ENCODE measurements at places on chromosomes 7 and 10.

DNA sequence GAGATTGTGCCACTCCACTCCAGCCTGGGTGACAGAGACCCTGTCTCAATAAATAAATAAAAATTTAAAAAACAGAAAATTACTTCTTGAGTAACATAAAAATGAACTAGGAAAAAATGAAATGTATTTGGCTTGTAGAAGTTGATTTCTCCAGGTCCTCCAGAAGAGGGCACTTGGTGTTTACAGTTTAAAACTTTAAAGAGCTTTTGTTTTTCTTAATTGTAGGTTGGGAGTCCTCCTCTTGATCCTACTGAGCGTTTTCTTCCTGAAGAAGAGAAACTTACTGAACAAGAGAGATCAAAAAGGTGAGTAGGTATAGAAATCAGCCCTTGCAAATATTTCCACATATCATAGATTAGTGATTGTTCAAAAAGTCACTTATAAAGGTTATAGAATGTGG lies 16.2 kb downstream of the KIFBP start:
- peak; percentile 51 for DNase-seq

- DNase-seq, result no peak
Measured at GRCh38 chr10:49333192-49333591, 34.2 kb downstream of the C10orf71 start.

GRCh38 chr10:55782181-55782580 lies 578.9 kb downstream of the ZWINT start:
- DNase-seq, result no peak

GRCh38 chr10:97759158-97759887 lies 12.5 kb downstream of the SFRP5 start:
- DNase-seq, result peak; percentile 56

DNA sequence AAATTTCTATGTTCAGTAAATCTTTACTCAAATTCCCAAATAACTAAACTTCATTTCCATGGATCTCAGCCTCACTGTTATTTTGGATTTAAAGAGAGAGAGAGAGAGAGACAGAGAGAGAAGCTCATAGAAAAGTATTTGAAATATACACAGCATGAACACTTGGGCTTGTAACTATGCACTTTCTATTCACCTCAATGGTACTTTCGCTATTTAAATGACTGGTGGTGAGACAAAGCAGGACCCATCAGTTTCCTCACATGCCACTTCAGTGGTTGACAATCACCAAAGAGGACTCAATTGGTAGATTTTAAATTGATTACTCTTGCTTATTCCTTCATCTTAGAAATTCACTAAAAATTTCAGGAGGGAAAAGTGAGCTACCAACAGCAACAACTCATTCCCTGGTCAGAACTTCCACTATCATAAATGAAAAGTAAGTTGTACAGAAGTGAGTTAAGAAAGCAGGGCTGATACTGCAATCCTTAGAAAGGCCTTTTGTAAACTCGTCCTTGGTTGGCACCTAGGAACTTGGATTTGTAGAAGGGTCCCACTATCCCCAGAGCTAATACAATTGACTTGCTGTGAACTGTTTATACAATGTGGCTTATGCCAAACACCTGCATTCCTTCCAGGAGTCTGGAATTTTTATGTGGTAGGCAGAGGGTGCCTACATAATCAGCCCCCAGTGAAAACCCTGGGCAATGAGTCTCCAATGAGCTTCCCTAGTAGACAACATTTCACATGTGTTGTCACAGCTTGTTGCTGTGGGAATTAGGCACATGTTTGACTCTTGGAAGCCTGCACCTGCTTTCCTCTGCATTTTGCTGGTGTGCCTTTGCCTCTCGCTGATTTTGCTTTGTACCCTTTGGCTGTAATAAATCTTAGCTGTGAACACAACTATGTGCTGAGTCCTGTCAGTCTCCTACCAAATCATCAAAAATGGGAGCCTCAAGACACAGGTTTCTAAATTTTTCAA lies 10.8 kb downstream of the ERLIN1 start:
- DNase-seq, result no peak

DNA sequence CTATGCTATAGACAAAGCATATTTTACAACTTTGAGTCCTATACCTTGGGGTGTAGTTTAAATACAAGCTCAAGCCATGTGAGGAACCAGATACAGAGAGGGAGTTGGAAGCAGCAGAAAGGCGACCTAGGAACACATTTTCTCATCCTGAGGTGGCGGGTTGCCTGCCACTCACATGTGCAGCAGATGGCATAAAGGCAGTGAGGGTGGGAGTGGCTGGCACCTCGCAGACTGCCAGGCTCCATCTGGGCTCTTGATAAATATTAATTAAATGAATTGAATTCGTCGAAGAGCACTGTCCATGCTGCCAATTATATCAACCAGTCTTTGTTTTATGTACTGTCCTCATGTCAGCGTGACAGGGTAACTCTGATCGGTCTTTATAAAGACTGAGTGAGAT lies 79.0 kb upstream of the SEMA3C start:
- DNase-seq, result no peak

DNA sequence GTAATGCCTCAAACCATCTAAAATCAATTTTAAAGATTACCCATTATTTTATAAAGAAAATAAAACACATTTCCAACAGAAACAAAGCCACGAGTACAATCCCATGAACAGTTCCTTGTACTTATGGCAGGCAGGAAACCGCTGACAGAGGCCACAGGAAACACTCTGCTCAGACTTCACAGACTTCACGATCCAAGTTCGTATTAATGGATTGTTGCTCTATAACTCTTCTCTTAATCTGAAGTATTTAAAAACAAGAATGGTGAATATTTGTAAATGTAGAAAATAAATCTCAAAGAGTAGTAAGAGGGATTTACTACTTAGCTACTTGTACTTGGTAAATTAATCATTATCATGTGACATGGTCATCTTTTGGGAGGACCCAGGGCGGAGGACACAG lies 78.3 kb downstream of the SNX10 start:
- DNase-seq, result no peak

GRCh38 chr10:504121-504611 lies 185.3 kb downstream of the DIP2C start:
- no peak for DNase-seq

DNA sequence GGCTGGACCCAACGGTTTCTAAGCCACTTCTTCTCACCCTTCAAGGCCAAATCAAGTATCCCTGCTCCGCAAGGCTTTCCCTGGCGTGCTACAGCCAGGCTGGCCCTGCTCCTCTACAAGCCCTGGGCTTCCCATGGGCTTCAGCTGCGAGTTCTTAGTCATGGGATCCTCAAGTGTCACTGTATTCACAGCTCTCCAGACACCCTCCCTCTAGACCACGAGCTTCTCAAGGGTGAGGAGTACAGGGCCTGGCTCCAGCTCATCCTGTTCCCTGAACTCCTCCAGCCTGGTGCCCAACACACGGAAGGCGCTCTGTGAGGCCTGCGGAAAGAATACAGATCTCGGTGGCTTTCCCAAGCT lies 38.8 kb downstream of the FAM53B start:
- DNase-seq, result no peak

- no peak for DNase-seq
Measured at GRCh38 chr7:128299109-128299607, 44.5 kb downstream of the RBM28 start.

- DNase-seq, result peak; percentile 95
Measured at GRCh38 chr7:98314469-98314868, 33.0 kb downstream of the BRI3 start.

- no peak for DNase-seq
Measured at GRCh38 chr10:103792547-103792946, 62.8 kb downstream of the SH3PXD2A start.

- DNase-seq, result no peak
Measured at GRCh38 chr10:121165276-121165675, 314.1 kb downstream of the WDR11 start.

- no peak for DNase-seq
Measured at GRCh38 chr10:86868353-86868752, 89.1 kb downstream of the MMRN2 start.

DNA sequence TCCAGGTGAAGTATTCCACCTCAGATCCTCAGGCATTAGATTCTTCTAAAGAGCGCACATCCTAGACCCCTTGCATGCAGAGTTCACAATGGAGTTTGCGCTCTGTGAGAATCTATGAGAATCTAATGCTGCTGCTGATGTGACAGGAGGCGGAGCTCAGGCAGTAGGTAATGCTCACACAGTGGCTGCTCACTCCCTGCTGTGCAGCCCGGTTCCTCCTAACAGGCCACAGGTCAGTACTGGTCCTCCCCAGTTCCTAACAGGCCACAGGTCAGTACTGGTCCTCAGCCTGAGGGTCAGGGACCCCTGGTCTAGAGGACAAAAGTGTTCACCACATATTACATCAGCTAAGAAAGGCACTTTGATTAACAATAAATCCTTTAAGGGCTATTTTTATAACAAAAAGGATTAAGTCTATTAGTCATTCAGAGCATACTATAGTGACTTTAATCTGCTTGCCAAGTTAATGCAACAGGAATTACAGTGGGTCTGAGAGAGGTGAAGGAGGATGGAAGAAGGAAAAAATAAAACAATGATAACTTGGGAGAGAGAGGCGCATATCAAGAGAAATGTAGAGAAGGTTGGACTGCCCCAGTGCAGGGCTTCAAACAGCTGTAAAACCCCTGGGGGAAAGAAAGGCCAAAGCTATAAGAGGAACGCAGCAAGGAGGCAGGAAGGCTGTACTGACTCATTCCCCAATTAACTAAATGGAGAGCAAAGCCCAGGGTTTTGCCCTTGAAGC lies 49.2 kb downstream of the CUL2 start:
- DNase-seq, result no peak

- no peak for DNase-seq
Measured at GRCh38 chr10:124213471-124213870, 120.1 kb upstream of the CHST15 start.

GRCh38 chr7:125561006-125561405 lies 631.4 kb upstream of the POT1 start:
- DNase-seq, result no peak

DNA sequence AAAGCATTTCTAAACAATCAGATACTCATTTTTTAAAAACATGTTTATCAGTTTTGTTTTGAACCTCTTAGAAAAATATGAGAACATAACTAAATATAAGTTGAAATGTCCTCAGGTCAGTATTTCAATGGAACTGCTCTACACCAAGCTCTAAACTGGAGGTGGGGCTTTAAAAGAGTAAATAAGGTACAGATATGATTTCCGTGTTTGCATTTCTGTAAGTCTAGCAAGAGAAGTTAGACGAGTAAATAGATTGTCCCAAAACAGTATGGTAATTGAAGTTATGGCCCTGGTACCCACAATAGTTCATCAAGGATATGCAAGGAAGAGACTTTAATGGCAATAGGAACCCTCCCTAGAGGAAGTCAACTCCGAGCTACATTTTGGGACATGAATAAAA lies 115.1 kb upstream of the AKR1E2 start:
- no peak for DNase-seq

- DNase-seq, result no peak
Measured at GRCh38 chr10:33309406-33309805, 25.1 kb downstream of the NRP1 start.

DNA sequence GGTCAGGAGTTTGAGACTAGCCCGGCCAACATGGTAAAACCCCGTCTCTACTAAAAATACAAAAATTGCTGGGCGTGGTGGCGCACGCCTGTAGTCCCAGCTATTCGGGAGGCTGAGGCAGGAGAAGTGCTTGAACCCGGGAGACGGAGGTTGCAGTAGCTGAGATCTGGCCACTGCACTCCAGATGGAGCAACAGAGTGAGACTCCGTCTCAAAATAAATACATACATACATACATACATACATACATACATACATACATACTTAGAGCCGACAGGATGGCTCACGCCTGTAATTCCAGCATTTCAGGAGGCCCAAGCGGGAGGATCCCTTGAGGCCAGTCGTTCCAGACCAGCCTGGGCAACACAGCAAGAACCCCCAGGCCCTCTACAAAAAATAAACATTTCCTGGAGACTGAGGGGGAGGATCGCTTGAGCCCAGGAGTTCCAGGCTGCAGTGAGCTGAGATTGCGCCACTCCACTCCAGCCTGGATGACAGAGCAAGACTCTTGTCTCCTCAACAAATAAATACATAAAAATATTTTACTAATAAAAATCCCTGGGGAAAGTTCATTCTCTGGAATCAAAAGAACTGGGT lies 90.9 kb upstream of the TNRC18 start:
- no peak for DNase-seq

DNA sequence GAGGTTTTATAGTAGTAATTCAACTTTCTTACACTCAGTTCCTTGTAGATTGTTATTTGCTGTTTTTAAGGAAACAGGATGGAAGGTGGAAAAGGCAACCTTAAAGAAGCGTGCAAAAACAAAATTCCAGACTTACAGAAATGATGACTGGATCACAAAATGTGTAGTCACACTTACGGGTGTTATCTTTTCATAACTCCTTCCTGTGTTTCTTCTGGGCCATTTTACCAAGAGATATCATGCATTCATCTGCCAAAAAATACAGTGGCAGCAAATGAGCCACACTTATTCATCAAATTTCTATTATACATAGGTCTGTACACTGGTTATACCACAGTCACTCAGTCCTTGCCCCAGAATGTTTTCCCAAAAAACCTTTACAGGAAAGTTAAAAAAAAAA lies 94.3 kb upstream of the IL6 start:
- DNase-seq, result no peak

DNA sequence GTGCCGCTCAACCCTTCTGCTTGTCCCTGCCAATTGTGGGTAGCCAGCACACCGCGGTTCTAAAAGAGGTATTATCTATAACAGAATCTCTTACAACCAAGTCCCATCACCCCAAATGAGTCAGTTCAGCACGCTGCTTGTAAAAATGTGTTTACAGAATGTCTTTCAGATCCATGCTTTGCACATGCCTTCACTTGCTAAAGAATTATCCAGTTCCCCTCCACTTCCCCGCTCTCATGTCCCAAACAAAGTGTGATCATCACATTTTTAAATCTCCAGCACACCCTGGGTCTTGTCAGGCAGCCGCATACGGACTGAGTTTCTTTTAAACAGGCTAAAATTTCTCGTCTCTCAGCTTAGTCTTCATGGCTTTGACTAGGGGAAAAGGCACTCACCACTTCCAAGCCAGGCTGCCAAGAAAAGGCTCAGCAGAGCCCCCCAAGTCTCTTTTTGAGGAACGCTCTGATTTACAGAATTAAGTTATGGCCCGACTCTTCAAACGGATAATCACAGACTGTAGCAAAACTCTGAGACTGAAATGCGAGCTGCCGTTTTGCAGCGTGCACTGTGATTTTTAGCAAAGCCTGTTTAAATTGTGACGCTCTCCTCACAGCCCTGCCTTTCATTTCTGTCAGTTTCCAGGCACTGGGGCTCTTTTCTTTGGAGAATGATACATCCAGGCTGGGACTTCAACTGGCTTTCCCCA lies 29.8 kb upstream of the FGFR2 start:
- no peak for DNase-seq
